Diencephalon (tissue), 1 donor: ENCODE measurements at places on chromosomes 13 and 19. TPM values are rescaled to one million over a fixed set of nuclear protein-coding genes. Genes with fewer than 3 reads are reported as not detected.

The PHLDB3 gene
- total RNA-seq: 3.7 TPM

The KIR2DL4 gene
- not detected for total RNA-seq

The DACH1 gene
- total RNA-seq: 29.8 TPM

The GRK1 gene
- 0.46 TPM for total RNA-seq

The PTPRS gene
- 269 TPM for total RNA-seq

The PTPRH gene
- 0.69 TPM for total RNA-seq

The SIGLEC10 gene
- total RNA-seq: 3.0 TPM

The SLC8A2 gene
- total RNA-seq: 58.8 TPM

The ZFP30 gene
- total RNA-seq: 84.7 TPM

The INSR gene
- 74.5 TPM for total RNA-seq

The NLRP5 gene
- under 0.01 TPM for total RNA-seq

The NRTN gene
- total RNA-seq: not detected

The SLC27A1 gene
- 13.6 TPM for total RNA-seq

The SHC2 gene
- 21.0 TPM for total RNA-seq

The VAV1 gene
- 5.1 TPM for total RNA-seq

The MAMSTR gene
- total RNA-seq: 1.6 TPM

The ZNF570 gene
- total RNA-seq: 33.4 TPM

The SIAH3 gene
- total RNA-seq: 5.3 TPM

The KLK15 gene
- total RNA-seq: not detected

The UBE2L5 gene
- total RNA-seq: 0.92 TPM

The LGALS14 gene
- 1.4 TPM for total RNA-seq

The SLC5A5 gene
- total RNA-seq: 6.0 TPM

The PRSS57 gene
- not detected for total RNA-seq

The ZNF610 gene
- total RNA-seq: 21.7 TPM

The RGS9BP gene
- total RNA-seq: 1.6 TPM

The TNFAIP8L1 gene
- total RNA-seq: 7.6 TPM

The GNG8 gene
- not detected for total RNA-seq

The LIN7B gene
- 40.1 TPM for total RNA-seq

The CFAP97D2 gene
- total RNA-seq: 0.23 TPM

The SELENOV gene
- not detected for total RNA-seq

The CATSPERD gene
- total RNA-seq: 0.23 TPM

The KLK2 gene
- total RNA-seq: not detected

The ZNF541 gene
- total RNA-seq: 0.23 TPM

The SIGLEC9 gene
- 0.69 TPM for total RNA-seq

The REEP6 gene
- 5.1 TPM for total RNA-seq

The DLL3 gene
- 17.5 TPM for total RNA-seq

The PCDH9 gene
- 119 TPM for total RNA-seq

The C19orf73 gene
- total RNA-seq: 3.2 TPM

The CGB1 gene
- total RNA-seq: not detected

The MUC16 gene
- total RNA-seq: not detected

The KLK3 gene
- not detected for total RNA-seq

The ICAM4 gene
- total RNA-seq: 0.46 TPM

The ZNF805 gene
- total RNA-seq: 30.2 TPM

The CEACAM3 gene
- total RNA-seq: not detected

The CBY2 gene
- total RNA-seq: not detected

The KCNC3 gene
- 3.2 TPM for total RNA-seq

The ZNF582 gene
- total RNA-seq: 6.7 TPM

The PINLYP gene
- 8.1 TPM for total RNA-seq

The PSG3 gene
- not detected for total RNA-seq

The ATP12A gene
- 0.69 TPM for total RNA-seq

The SMIM24 gene
- total RNA-seq: 0.46 TPM

The HMGB1 gene
- total RNA-seq: 230 TPM

The SLAIN1 gene
- 280 TPM for total RNA-seq
